ENCODE measurements at places on chromosomes 16 and 17.
A peak's percentile ranks its signal among the peaks of the same experiment; 100 is the strongest.

- no peak for DNase-seq
Observed at GRCh38 chr17:42202159-42202558, 7.9 kb upstream of the GHDC start.

GRCh38 chr17:82107341-82107860 lies 9.4 kb upstream of the FASN start:
- DNase-seq, result no peak

- no peak for DNase-seq
Observed at GRCh38 chr16:23103603-23104002, 45.6 kb downstream of the USP31 start.

DNA sequence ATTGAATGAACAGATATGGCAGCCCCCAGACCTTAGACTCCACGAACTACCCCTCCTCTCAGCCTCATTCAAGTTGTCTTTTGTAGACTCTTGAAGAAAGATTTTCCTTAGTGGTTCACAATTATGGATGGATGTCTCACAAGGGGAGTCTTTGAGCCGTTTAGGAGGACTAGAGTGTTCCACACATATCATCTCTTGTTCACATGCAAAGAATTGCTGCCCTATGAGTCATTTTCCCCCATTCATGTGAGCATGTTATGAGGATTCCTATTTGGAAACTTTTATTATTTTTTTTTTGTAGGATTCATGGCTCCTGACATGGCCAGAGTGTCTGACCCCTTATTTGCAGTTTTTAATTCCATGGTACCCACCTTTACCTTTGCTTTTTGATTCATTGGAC lies 237.1 kb downstream of the SHISA9 start:
- DNase-seq, result no peak

DNA sequence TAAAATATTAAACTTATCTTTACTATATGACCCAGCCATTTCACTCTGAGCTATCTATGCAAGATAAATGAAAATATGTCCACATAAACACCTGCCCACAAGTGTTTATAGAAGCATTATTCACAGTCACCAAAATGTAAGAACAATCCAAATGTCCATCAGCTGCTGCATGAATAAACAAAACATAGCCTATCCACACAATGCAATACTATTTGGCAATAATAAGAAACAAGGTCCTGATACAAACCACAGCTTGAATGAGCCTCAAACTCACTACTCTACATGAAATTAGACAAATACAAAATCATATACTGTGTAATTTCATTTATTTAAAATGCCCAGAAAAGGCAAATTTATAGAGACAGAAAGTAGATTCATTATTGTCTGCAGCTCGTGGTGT lies 355.1 kb downstream of the CDH8 start:
- no peak for DNase-seq

GRCh38 chr16:67277294-67277998 lies 1.9 kb upstream of the PLEKHG4 start:
- no peak for DNase-seq

GRCh38 chr17:73733517-73733916 lies 89.3 kb upstream of the SDK2 start:
- DNase-seq, result no peak

DNA sequence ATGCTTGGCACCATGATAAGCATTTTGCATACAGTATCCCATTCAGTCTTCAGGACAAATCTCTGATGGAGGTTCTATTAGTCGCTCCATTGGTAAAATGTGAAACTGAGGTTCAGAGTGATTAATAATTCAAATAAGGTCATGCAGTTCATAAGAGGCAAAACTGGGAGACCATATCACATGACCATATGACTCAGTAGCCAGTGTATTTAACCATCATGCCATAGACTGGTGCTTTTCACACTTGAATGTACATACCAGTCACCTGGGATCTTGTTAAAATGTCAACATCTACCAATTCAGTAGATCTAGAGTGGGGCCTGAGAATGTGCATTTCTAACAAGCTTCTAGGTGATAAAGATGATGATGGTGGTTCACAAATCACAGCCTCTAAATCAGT lies 4.3 kb downstream of the ACSM3 start:
- no peak for DNase-seq

- DNase-seq, result peak; percentile 40
Observed at GRCh38 chr16:85853547-85854545, 45.1 kb upstream of the IRF8 start.

DNA sequence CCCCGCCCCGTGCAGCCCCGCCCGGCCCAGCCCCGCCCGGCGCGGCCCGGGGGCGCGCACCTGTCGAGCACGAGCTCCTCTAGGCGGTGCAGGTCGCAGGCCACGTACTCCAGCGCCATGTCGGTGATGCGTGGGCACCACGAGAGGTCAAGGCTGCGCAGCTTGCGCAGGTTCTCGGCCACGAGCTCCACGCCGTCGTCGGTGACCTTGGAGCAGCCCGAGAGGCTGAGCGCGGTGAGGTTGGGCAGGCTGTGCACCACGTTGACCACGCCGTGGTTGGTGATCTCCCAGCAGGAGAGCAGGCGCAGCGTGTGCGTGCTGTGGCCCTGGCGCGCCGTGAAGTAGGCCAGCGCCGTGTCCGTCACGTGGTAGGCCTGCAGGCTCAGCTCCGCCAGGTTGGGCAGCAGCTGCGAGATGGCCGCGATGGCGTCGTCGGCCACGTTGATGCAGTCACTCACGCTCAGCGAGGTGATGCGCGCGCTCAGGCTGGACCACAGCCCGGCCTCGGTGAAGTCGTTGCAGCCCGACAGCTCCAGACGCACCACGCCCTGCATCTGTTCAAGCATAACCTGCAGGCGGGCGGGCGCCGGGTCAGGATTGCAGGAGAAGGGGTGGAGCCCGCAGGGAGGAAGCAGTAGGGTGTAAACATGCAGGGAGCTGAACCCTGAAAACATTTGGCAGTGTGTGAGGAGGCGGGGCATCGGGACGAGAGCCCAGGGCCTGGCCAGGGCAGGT lies 5.3 kb upstream of the WDR24 start:
- no peak for DNase-seq

- no peak for DNase-seq
Observed at GRCh38 chr17:16467044-16467443, 24.9 kb downstream of the LRRC75A start.

GRCh38 chr16:3161235-3162018 lies 26.6 kb upstream of the OR1F1 start:
- no peak for DNase-seq

- no peak for DNase-seq
Observed at GRCh38 chr17:556431-556995, 158.1 kb downstream of the VPS53 start.

DNA sequence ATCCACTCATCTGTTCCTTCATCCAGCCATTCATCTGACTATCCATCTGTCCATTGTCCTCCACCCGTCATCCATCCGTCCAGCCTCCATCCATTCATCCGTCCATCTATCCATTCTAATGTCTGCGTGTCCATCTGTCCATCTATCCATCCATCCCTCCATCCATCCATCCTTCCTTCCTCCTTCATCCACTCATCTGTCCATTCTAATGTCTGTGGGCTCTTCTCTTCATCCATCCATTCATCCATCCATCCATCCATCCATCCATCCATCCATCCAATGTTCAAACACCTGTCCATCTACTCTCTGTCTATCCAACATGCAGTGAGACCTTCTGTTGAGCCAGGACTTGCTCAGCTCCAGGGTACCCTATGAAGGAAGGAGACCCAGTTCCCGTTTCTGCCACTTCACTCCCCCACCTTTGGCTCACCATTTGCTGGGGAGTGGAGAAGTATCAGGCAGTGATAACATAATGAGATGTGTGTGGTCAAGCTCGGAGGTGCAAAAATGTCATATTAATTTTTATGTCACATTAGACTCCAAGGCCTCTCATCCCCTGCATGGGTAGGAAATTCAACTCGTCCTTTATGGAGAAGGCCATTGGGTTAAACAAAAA lies 36.5 kb upstream of the ADGRG1 start:
- no peak for DNase-seq

- DNase-seq, result no peak
Observed at GRCh38 chr17:3658784-3659449, 9.5 kb downstream of the TAX1BP3 start.

DNA sequence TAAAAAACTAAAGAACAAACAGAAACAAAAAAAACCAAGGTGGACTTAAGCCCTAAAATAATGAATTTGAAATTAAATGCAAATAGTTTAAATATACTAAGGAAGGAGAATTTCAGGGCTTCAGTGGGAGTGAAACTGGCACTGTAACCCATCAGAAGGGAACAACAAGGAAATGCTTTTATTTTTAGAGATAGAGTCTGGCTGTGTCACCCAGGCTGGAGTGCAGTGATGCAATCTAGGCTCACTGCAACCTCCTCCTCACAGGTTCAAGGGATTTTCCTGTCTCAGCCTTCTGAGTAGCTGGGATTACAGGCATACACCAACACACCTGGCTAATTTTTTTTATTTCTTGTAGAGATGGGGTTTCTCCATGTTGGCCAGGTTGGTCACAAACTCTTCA lies 625.2 kb upstream of the CDH8 start:
- no peak for DNase-seq

GRCh38 chr17:75684249-75684648 lies 17.1 kb downstream of the SAP30BP start:
- DNase-seq, result no peak

DNA sequence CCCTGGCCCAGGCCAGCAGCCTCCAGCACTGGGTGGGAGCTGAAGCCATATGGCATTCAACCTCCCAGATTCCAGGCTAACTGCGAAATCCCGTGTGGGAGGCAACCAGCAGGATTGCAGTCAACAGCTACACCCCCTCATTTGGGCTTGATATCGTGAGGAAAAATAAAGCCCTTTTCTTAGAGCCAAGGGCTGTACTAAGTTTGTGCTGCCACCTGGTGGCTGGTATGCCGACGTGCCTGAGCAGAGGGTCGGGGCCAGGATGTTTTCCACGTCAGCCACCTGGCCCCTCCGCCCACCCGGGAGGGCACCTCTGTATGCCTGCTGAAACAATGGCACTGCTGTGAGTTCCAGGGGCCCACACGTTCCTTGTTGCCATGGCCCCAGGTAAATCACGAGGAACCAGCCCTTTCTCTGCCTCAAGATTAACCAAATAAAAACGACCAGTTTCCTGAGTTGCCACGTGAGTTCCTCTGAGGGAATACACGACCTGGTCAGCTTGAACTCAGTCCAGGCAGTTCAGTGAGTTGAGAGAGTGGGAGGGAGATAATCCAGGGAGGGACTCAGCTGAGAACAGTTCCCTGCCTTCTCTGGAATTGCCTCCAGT lies 9.0 kb downstream of the TMEM98 start:
- peak; percentile 57 for DNase-seq

DNA sequence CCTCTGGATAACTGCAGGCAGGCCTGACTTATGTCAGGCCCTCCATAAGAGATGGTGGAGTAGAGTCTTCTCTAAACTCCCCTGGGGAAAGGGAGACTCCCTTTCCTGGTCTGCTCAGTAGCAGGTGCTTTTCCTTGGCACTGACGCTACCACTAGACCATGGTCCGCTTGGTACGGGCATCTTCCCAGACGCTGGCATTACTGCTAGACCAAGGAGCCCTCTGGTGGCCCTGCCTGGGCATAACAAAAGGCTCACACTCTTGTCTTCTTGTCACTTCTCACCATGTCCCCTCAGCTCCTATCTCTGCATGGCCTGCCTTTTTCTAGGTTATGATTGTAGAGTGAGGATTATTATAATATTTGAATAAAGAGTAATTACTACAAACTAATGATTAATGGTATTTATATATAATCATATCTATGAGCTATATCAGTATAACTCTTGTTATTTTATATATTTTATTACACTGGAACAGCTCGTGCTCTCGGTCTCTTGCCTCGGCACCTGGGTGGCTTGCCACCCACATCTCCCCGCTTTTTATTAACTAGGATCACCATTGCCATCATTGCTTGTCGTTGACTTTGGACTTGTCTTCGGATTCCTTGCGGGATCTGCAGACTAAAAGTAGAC lies 59.8 kb upstream of the ARL4D start:
- peak; percentile 75 for DNase-seq

DNA sequence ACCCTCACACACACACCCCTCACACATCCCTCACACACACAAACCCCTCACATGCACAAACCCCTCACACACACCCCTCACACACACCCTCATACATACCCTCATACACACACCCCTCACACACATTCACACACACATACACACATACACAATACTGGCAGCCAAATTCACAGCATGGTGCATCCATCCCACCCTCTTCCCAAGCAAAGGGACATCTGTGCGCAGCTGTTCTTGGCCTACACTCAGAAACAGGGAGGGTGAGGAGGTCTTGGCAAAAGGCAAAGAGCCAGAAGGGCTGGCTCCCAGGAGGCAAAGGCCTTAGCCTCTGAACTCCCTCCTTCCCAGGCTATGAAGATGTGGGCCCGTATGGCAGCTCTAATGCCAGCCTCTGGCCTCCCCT lies 23.4 kb downstream of the C17orf67 start:
- no peak for DNase-seq

DNA sequence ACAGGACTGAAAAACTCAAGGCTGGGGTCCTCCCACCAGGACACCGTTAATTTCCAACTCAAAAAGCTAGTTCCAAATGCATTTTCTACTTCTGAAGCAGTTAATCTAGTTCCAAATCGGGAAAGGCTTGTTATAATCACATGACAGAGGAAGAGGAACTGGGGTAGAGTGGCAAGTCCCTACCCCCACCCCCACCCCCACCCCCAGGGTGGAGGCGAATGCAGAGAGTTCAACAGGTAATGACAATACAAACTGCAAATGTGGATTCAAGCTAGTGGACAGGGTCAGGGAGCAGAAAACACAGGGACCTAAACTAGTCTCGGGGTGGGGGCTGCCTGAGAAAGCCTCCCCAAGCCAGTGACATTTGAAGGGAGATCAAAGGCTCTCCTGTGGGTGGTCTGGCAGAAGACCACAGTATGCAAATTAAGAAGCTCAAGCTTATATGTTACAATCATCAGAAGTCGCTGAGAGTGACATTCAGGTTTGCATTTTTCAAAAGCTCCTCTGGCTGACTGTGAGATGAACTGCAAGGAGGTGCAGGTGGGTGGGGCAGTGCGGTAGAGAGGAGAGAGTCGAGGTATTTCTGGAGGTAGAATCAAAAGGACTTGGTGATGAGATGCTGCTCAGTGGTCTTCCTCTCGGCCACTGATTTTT lies 56.4 kb upstream of the SLC25A19 start:
- DNase-seq, result no peak

DNA sequence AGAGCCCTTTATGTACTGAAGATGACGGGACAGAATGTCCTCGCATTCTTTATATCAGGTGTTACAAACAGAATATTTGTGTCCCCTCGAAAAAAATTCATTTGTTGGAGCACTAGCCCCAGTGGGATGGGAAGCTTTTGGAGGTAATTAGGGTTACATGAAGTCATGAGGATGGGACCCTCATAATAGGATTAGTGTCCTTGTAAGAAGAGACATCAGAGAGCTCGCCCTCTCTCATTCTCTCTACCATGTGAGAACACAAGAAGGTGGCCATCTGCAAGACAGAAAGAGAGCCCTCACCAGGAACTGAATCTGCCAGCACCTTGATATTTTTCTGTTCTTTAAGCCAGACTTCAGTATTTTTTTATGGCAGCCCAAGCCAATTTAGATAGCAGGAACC lies 72.4 kb downstream of the SLC39A11 start:
- no peak for DNase-seq

- DNase-seq, result no peak
Observed at GRCh38 chr16:77581706-77582105, 140.6 kb upstream of the NUDT7 start.

GRCh38 chr16:22093996-22094395 lies 1.7 kb downstream of the VWA3A start:
- DNase-seq, result no peak

- no peak for DNase-seq
Observed at GRCh38 chr17:74759243-74759801, 10.9 kb downstream of the NHERF1 start.

- DNase-seq, result peak; percentile 81
Observed at GRCh38 chr16:30472328-30472942, at the start of gene ITGAL. ITGAL (plus strand) TSS chr16:30472742; CDS start chr16:30472838, 96 bp downstream.

- no peak for DNase-seq
Observed at GRCh38 chr17:74833501-74834377, 25.9 kb downstream of the GRIN2C start.

GRCh38 chr17:10285896-10286295 lies 86.9 kb downstream of the MYH13 start:
- DNase-seq, result no peak

Measured in left lobe of liver (tissue), 2 donors.